HepG2 (cell line): ENCODE measurements at places on chromosomes 3 and 15. TPM values are rescaled to one million over a fixed set of nuclear protein-coding genes. Genes with fewer than 3 reads are reported as not detected.

GRCh38 chr3:39294446-39295183, 14.8 kb upstream of the CX3CR1 start:
- H3K4me1 ChIP-seq, result peaks cover 63% of the 10 kb centered on the region
- no peak overlapping the region for H3K27ac ChIP-seq
- no peak overlapping the region for H3K4me3 ChIP-seq

- H3K27me3 ChIP-seq, result no peaks in the 10 kb centered on the region
- H3K36me3 ChIP-seq, result no peaks in the 10 kb centered on the region
- H3K4me3 ChIP-seq, result no peak overlapping the region
- peaks cover 32% of the 10 kb centered on the region for H3K4me1 ChIP-seq
- peak overlapping the region; percentile 36 for H3K27ac ChIP-seq
These were observed 36.0 kb upstream of the BCL2A1 start for GRCh38 chr15:80006946-80007345.

GRCh38 chr15:41893422-41894250, at the start of gene SPTBN5:
Gene SPTBN5 (minus strand): TSS chr15:41894053. CDS start chr15:41893497, 556 bp downstream.
- H3K27me3 ChIP-seq, result peaks cover 36% of the 10 kb centered on the region; the same call in 2 of the 3 replicates
- peak within 1 kb of the TSS; percentile 41; the same call in 1 of the 2 replicates for H3K4me3 ChIP-seq
- DNase-seq, result peak; percentile 21
- no peaks in the 10 kb centered on the region for H3K36me3 ChIP-seq

GRCh38 chr3:158460926-158461325, 110.1 kb upstream of the MLF1 start:
- peaks cover 6% of the 10 kb centered on the region; the same call in 1 of the 2 replicates for H3K4me1 ChIP-seq
- no peak overlapping the region for H3K4me3 ChIP-seq

GRCh38 chr3:42741796-42742195, 31.3 kb downstream of the CCDC13 start:
- no peak overlapping the region for H3K27ac ChIP-seq
- no peaks in the 10 kb centered on the region for H3K27me3 ChIP-seq
- no peak overlapping the region for H3K4me3 ChIP-seq
- peaks cover 52% of the 10 kb centered on the region for H3K4me1 ChIP-seq
- H3K36me3 ChIP-seq, result no peaks in the 10 kb centered on the region

- peak overlapping the region; percentile 96 for H3K4me3 ChIP-seq
- DNase-seq, result no peak
- peaks cover 63% of the 10 kb centered on the region for H3K4me1 ChIP-seq
- no peaks in the 10 kb centered on the region; the same call in 2 of the 3 replicates for H3K27me3 ChIP-seq
These were observed 714 bp downstream of the ECT2 start for GRCh38 chr3:172751175-172751704.

- no peaks in the 10 kb centered on the region for H3K36me3 ChIP-seq
- no peak overlapping the region for H3K4me3 ChIP-seq
- no peak overlapping the region for H3K27ac ChIP-seq
- DNase-seq, result no peak
- H3K4me1 ChIP-seq, result no peaks in the 10 kb centered on the region
These were observed 120.5 kb downstream of the POLR2M start for GRCh38 chr15:57827021-57827420.

- no peak overlapping the region for H3K27ac ChIP-seq
- H3K36me3 ChIP-seq, result no peaks in the 10 kb centered on the region
- H3K27me3 ChIP-seq, result no peaks in the 10 kb centered on the region; the same call in 1 of the 2 replicates
- no peaks in the 10 kb centered on the region for H3K4me1 ChIP-seq
These were observed 9.8 kb downstream of the ABTB1 start for GRCh38 chr3:127682561-127682960.

GRCh38 chr3:190522621-190523222, 8.8 kb downstream of the IL1RAP start:
- H3K27ac ChIP-seq, result no peak overlapping the region
- peaks cover 3% of the 10 kb centered on the region; the same call in 1 of the 2 replicates for H3K36me3 ChIP-seq
- H3K4me3 ChIP-seq, result no peak overlapping the region
- no peaks in the 10 kb centered on the region for H3K27me3 ChIP-seq
- H3K4me1 ChIP-seq, result peaks cover 53% of the 10 kb centered on the region

- H3K4me3 ChIP-seq, result no peak overlapping the region
- H3K27me3 ChIP-seq, result no peaks in the 10 kb centered on the region
- no peaks in the 10 kb centered on the region for H3K4me1 ChIP-seq
- H3K36me3 ChIP-seq, result peaks cover 55% of the 10 kb centered on the region
- no peak for DNase-seq
- no peak overlapping the region for H3K27ac ChIP-seq
These were observed 48.8 kb downstream of the UBP1 start for GRCh38 chr3:33391255-33391995.

DNA sequence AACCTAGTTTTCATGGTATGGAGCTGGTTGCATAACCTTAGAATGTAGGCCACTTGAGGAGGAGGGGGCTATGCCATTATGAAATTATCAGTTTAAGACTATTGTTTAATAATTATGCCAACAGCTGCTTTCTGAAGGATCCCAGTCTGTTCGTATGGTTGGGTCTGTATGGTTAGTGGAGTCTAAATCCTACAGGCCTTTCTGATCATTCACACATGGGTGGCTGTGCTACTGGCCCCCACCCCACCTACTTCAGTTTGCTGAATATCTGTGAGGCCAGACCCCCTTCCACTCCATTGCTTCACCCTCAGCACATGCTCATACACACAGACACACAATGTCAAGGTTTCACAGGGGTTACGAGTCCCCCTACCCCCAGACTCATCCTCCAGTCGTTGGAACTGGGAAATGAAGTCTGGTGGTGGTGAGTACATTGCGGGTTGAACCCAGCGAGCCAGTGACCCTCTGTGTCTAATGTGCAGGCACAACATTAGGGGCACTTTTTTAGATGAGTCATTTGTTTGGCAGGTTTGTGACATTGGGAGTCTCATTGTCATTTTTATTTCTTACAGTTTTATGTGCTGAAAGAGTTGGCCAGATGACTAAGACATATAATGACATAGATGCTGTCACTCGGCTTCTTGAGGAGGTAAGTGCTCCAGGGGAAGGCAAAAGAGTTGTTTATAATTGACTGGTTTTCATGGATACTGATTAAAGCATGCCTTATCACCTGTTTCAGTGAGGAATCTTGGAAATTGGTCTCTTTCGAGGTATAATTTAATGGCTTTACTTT, 85.3 kb downstream of the TRAK1 start:
- H3K27me3 ChIP-seq, result no peaks in the 10 kb centered on the region
- no peak overlapping the region for H3K4me3 ChIP-seq
- no peak for DNase-seq
- peaks cover 59% of the 10 kb centered on the region for H3K4me1 ChIP-seq
- H3K27ac ChIP-seq, result no peak overlapping the region

DNA sequence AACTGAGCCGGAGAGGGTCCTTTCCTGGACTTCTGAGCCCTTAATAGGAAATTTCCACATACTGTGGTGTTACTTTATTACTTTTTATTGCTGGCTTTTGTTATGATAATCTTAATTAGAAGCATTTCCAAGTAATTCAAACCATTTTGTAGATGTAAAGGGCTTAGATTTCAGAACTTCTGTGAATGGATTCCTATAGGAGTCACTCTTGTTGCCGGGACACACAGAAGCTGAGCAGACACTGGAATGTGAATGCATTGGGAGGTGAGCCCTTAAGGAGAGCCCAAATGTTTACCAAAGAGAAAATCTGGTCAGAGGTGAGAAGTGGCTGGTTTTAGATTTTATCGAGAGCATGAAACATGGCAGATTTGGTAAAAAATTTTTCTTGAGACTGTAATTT, 87.4 kb downstream of the FNDC3B start:
- H3K27ac ChIP-seq, result peak overlapping the region; percentile 96
- H3K36me3 ChIP-seq, result peaks cover 9% of the 10 kb centered on the region
- no peaks in the 10 kb centered on the region for H3K27me3 ChIP-seq
- H3K4me3 ChIP-seq, result no peak overlapping the region
- peaks cover 100% of the 10 kb centered on the region for H3K4me1 ChIP-seq

DNA sequence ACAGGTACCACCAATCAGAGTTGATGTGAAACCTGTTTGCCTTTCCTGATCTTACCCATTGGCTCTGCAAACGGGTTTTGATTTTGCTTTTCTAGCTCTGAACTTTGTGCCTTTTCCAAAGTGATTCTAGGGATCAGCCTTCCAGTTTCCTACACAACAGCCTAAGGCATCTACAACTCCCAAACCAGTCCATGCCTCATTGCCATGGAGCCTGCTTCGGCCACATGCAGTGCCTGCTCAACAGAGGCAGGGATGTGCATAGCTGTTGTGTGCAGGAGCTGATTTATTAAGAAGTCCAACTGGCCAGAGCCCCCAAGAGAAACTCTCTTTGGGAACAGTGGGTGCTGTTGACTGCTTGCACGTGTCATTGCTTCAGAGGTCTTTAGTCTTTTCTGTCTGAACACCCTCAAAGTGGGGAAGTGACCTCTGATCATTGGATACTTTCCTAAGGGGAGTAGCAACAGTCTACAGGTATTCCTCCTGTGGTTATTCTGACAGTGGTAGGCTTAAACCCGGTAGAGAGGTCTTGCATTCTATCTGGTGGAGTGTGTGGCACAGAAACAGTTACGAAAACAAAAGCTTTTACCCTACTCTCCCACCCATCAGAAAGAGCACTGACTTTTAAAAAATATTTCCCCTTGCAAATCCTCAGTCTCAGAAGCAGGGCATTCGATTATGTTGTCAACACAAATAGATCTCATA, 36.6 kb upstream of the THSD4 start:
- H3K4me1 ChIP-seq, result no peaks in the 10 kb centered on the region
- no peak for DNase-seq
- H3K27me3 ChIP-seq, result no peaks in the 10 kb centered on the region
- H3K4me3 ChIP-seq, result no peak overlapping the region
- H3K36me3 ChIP-seq, result no peaks in the 10 kb centered on the region

DNA sequence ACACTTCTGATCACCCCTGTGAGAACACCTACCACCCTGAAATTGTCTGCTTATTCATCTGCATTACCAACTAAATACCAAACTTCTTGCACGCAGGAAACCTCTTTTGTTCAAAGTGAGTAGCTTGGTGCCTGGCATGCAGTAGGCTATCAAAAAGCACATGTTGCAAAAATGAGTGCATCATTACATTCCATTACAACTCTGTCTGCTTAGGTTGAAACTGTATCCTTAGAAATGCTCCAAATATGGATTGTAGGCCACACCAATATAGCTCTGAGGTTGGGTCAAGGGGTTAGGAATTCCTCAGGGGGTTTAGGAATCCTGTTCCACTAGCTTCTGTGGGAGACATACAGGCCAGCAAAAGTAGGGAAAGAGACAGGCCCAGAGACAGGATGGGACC, 107.2 kb downstream of the THRB start:
- no peaks in the 10 kb centered on the region for H3K36me3 ChIP-seq
- H3K4me1 ChIP-seq, result 0 out of 2 replicates have a peak, but pooled peaks cover 4% of the 10 kb centered on the region
- no peak overlapping the region for H3K27ac ChIP-seq
- no peak overlapping the region for H3K4me3 ChIP-seq

- no peak for DNase-seq
- H3K4me1 ChIP-seq, result no peaks in the 10 kb centered on the region
- no peak overlapping the region for H3K27ac ChIP-seq
These were observed 11.4 kb downstream of the CCDC14 start for GRCh38 chr3:123949641-123950040.

- H3K27me3 ChIP-seq, result no peaks in the 10 kb centered on the region
- H3K27ac ChIP-seq, result no peak overlapping the region
- no peaks in the 10 kb centered on the region for H3K4me1 ChIP-seq
- no peak overlapping the region for H3K4me3 ChIP-seq
These were observed 103.0 kb upstream of the DPH6 start for GRCh38 chr15:35648941-35649340.

DNA sequence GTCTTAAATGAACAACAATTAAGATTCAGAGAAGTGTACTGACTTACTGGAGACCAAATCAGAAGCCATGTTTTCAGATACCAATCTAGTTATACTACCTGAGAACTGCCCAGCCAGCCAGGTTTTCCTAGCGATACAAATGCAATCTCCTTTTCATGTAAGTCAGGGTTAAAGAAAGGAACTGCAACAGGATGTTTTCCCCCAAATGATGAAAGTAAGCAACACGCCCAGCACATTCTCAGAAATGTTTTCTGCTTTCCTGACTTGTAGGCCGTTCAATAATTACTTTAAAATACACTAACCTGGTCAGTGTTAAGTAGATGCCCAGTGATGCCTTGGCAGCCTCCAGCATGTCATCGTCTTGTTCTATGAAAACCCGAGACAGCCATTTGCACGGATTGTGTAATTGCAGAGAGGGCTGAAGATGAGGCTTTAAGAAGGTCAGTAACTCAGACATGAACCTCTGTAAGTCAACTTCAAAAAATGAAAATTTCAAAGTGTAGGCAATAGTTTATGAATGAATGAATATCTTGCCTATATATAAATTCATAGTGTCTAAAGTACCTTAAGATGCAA, 30.3 kb downstream of the LINS1 start:
- H3K27ac ChIP-seq, result no peak overlapping the region
- no peak for DNase-seq
- H3K27me3 ChIP-seq, result no peaks in the 10 kb centered on the region
- H3K4me3 ChIP-seq, result no peak overlapping the region
- H3K36me3 ChIP-seq, result peaks cover 35% of the 10 kb centered on the region

GRCh38 chr3:38108649-38109579, 28.0 kb downstream of the ACAA1 start:
- DNase-seq, result no peak
- no peak overlapping the region for H3K27ac ChIP-seq
- no peak overlapping the region for H3K4me3 ChIP-seq

DNA sequence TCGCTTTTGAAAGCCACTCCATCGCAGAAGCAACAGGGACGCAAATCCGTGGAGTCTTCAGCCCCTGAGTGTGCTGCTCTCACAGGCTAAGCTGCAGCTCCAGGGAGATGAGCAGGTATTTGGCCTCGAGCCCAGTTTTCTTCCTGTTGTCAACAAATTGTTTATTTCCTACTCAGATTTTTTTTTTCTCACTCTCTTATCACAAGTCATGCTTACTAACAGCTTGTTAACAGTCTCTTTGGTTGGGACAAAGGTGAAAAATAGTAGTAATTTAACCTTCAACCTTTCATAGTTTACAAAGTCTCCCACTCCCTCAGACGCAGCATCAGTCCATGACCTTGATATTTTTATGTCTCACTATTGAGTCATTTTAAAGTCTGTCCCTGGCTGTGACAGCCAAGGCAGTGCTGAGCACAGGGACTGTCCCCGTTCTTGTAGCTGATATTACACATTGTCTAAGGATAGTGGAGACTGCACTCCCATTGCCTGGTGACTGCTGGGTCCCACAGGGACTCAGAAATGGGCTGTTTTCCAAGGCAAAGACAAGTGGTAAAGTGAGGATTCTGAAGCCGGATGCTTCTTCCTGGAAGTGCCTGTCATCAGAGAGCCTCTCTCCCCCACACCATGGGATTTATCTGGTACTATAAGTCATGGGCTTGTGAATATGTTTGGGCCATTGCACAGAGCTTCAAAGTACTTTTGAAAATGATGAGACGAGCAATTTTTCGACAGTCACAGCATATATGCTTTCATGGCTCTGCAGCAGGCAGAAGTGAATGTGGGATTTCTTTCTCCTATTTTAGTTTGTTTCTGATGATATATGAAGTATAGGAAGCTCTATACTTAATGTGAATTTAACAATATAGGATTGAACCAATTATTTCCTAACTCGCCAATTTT, 59.8 kb upstream of the UNC13C start:
- peaks cover 20% of the 10 kb centered on the region for H3K4me1 ChIP-seq
- no peak overlapping the region for H3K27ac ChIP-seq
- H3K4me3 ChIP-seq, result peak overlapping the region; percentile 34
- no peaks in the 10 kb centered on the region for H3K36me3 ChIP-seq

GRCh38 chr15:77143616-77144015, 72.7 kb upstream of the TSPAN3 start:
- no peak overlapping the region for H3K27ac ChIP-seq
- H3K27me3 ChIP-seq, result no peaks in the 10 kb centered on the region
- peaks cover 20% of the 10 kb centered on the region for H3K4me1 ChIP-seq
- DNase-seq, result no peak
- no peaks in the 10 kb centered on the region for H3K36me3 ChIP-seq

Gene PPCDC
- total RNA-seq, result 9.9 and 12.3 TPM in 2 replicates

Gene BCHE
- total RNA-seq, result not detected in 2 replicates

Gene CLRN1
- not detected in 2 replicates for total RNA-seq

Gene MBD4
- total RNA-seq, result 25.3 and 26.9 TPM in 2 replicates

Gene ZNF860
- 0.55 and 0.66 TPM in 2 replicates for total RNA-seq

Gene ZPLD1
- total RNA-seq, result not detected in 2 replicates

Gene SORD
- total RNA-seq, result 59.1 and 104 TPM in 2 replicates

Gene SAXO2
- 1.5 TPM in 1 of 2 replicates, not detected in the other for total RNA-seq

Gene C3orf85
- total RNA-seq, result not detected in 2 replicates

Gene HEG1
- total RNA-seq, result 9.7 and 10.7 TPM in 2 replicates

Gene DIPK2A
- 3.3 and 8.0 TPM in 2 replicates for total RNA-seq

Gene NCEH1
- 7.9 and 12.9 TPM in 2 replicates for total RNA-seq
